CD4-positive, CD25-positive, alpha-beta regulatory T cell (primary cell): ENCODE measurements at places on chromosomes 11 and 22. TPM values are rescaled to one million over a fixed set of nuclear protein-coding genes. Genes with fewer than 3 reads are reported as not detected.

The NAV2 gene
- polyA plus RNA-seq, result 0.14 TPM

The TRIM22 gene
- 234 TPM for polyA plus RNA-seq

The EIF3M gene
- polyA plus RNA-seq, result 299 TPM

The PLEKHA7 gene
- 0.48 TPM for polyA plus RNA-seq

The OR6T1 gene
- polyA plus RNA-seq, result not detected

The CLDN5 gene
- polyA plus RNA-seq, result 1.9 TPM

The GAS2 gene
- polyA plus RNA-seq, result 4.1 TPM

The LARGE1 gene
- polyA plus RNA-seq, result not detected

The TPH1 gene
- polyA plus RNA-seq, result not detected

The ALX4 gene
- polyA plus RNA-seq, result not detected

The FOLH1 gene
- not detected for polyA plus RNA-seq

The C22orf23 gene
- polyA plus RNA-seq, result not detected

The PGA5 gene
- polyA plus RNA-seq, result not detected

The GVQW3 gene
- polyA plus RNA-seq, result 1.7 TPM

The SAA1 gene
- not detected for polyA plus RNA-seq

The MAPK11 gene
- polyA plus RNA-seq, result 0.52 TPM

The IL18BP gene
- polyA plus RNA-seq, result 10.4 TPM

The MOV10L1 gene
- not detected for polyA plus RNA-seq

The LRRC56 gene
- 2.7 TPM for polyA plus RNA-seq

The RFPL2 gene
- polyA plus RNA-seq, result 2.6 TPM

The MMP11 gene
- polyA plus RNA-seq, result not detected

The TPBGL gene
- polyA plus RNA-seq, result not detected

The BEST1 gene
- 1.5 TPM for polyA plus RNA-seq

The PRR33 gene
- not detected for polyA plus RNA-seq

The ABTB2 gene
- polyA plus RNA-seq, result not detected

The CCDC73 gene
- polyA plus RNA-seq, result 0.03 TPM

The RFPL1 gene
- not detected for polyA plus RNA-seq

The MPPED2 gene
- polyA plus RNA-seq, result not detected

The CEP164 gene
- polyA plus RNA-seq, result 21.3 TPM

The OR51E2 gene
- polyA plus RNA-seq, result not detected

The BACE1 gene
- polyA plus RNA-seq, result 1.3 TPM

The TMEM45B gene
- polyA plus RNA-seq, result 3.7 TPM

The MISFA gene
- polyA plus RNA-seq, result 0.49 TPM

The PRODH gene
- not detected for polyA plus RNA-seq

The BTG4 gene
- not detected for polyA plus RNA-seq

The SERPING1 gene
- not detected for polyA plus RNA-seq

The MS4A6A gene
- not detected for polyA plus RNA-seq

The KRTAP5-2 gene
- not detected for polyA plus RNA-seq

The MIAT gene
- 2.1 TPM for polyA plus RNA-seq

The DUSP8 gene
- 0.19 TPM for polyA plus RNA-seq

The PIH1D2 gene
- not detected for polyA plus RNA-seq

The CBLIF gene
- polyA plus RNA-seq, result not detected
